Hypothalamus (tissue), 51 donors: ENCODE measurements at places on chromosomes 3 and 15.

GRCh38 chr3:151100076-151100475 lies 14.6 kb downstream of the MED12L start:
- no peak for DNase-seq

DNA sequence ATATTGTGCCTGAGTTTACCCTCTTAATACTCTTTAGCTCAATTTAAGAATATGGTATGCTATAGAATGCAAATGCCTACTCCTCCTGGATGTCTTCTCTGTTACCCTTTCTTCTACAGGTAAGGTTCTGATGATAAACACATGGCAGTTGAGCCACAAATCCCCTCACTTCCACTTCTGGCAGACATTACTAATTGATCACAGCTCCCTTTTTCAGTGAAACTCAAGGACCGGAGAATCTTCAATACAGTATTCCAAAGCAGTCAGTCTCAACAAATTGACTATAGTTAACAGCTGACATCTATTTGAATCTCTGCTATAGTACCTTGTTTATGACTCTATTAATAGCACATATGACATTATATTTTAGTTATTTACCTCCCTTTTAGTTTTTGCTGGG lies 232.1 kb upstream of the ADAMTS9 start:
- no peak for DNase-seq

DNA sequence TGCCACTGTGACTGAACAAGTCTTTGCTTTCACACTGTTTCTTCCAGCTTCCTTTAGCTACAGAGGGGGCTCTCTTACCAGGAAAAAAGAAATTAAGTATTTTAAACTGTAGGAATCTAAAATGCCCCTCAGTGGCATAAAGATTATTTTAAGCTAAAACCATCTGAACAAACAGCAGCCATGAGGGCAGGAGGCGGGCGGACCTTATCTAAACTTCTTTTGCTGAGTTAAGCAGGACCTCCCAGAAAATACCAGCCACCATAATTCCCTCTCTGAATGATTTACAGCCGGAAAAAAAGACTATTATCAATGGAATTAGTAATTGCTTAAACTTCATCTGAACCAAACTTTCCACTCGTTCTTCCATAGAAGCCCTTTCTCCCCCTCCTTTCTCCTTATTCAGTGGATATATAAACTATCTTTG lies 5.2 kb upstream of the TOPAZ1 start:
- DNase-seq = no peak

- DNase-seq = no peak
Measured at GRCh38 chr3:42300013-42300412, 34.0 kb upstream of the CCK start.

- DNase-seq = no peak
Measured at GRCh38 chr15:44427756-44428724, 611 bp downstream of the CTDSPL2 start.

DNA sequence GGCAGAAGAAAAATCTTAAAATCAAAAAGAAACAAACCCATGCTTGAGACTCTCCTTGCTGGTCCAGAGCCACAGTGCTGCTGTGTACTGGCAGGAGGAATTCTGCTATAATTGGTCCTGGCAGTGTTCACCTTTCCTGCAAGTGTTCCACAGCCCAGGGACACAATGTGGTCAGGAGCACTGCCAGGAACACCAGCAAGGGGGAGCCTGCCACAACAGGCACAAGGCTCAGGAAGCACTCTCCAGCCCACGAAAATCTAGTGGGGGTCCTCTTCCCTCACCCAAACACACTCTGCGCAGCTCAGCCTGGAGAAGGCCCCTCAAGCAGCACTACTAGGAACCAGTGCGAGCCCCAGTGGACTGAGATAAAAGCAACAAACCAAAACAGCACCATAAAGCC lies 92.9 kb downstream of the UBE3A start:
- no peak for DNase-seq

- DNase-seq = no peak
Measured at GRCh38 chr15:58396181-58396580, 35.6 kb upstream of the LIPC start.

DNA sequence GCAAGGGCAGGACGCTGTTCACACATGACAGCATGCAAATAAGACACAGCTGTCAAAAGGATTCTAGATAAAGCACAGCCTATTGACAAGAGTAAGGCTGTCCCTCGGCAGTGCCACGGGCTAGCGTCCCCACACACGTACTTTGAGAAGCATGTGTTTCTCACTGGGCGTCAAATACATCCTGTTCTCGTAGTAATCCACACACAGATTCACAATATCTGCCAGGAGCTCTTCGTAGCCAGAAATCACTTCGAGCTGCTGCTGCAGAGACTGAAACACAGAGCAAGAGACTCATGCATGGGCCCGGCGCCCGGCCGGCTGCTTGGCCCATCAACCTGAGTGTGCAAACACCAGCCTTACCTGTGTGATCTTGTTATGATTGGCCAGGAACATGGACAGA lies 41.1 kb downstream of the CYFIP1 start:
- DNase-seq = no peak

- DNase-seq = no peak
Measured at GRCh38 chr3:153762411-153763235, 358.6 kb upstream of the ARHGEF26 start.

GRCh38 chr3:44827196-44827595 lies 34.5 kb upstream of the TMEM42 start:
- DNase-seq = no peak

DNA sequence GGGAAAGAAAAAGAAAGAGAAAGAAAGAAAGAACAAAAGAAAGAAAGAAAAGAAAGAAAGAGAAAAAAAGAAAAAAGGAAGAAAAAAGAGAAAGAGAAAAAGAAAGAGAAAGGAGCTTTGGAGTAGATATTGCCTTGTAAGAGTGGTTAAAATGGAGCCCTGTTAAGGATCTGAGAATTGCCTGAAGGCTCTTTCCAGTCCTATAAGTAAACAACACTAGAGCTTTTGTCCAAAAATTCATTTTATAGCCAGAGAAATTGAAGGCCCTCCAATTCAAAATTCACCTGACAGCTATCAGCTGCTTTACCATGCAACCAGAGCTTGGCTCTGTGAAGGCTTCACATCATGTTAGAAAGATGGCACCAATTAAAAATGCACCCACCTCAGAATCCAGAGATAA lies 102.1 kb upstream of the FRMD4B start:
- no peak for DNase-seq

DNA sequence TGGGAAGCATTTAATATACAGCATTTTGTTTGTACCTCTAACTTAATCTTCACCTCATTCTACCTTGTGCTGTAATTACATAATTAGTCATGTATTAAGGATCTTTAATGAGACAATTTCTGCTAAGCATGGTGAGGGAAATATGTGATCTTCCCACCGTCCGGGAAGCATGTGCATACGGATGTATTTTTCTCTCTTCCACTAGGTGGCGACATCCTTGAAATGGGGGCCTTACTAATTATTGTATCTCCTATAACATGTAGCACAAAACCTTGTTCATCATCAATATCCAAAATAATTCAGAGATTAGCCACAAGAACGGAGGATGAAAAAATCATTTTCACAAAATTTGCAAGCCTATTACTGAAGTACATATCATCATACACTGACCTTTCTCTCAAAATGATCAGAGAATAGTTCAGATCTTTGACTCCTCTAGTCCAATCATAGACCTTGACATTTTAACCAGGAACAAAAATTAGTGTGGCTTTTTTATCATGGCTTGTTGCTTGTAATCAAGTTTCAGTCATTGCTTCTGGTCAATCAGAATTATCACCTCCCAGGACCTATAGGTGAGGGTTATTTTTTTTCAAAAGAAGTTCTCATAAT lies 148.9 kb upstream of the GBE1 start:
- no peak for DNase-seq

DNA sequence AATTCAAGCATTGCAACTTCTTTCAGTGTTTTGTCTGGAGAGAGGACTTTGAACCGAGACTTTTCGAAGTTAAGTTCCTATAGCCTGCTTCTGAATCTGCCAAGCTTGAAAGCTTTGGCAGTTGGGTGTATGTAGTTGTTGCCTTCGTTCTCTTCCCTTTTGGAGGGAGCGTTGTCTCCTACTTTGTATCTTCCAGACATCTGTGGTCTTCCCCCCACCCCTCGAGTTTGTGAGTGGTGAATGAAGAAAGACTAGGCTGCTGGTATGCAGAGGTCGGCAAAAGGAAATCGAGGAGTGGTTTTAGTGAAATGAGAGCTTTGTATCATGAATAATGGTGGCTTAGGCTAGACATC lies 1.3 kb downstream of the CTNNB1 start:
- no peak for DNase-seq

DNA sequence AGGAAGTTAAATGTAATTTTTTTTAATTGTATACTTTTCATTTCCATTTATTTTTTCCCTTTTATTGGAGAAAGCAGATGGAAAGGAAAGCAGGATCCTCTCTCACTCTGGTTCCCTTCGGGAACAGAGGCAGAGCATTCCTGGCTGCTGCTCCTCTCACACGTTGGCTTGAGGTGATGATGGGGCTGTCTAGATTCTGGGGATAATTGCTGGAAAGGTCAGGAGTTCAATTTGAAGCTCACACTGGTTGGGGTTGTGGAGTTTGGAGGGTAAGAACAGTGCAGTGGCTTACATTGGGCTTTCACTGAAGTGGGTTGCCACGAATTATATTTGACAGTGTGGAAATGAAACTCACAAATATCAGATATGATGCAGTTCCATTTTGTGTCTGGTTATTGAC lies 57.6 kb downstream of the RARB start:
- DNase-seq = no peak

GRCh38 chr15:75989045-75989444 lies 23.2 kb downstream of the NRG4 start:
- no peak for DNase-seq

GRCh38 chr3:125140818-125141595 lies 71.5 kb downstream of the SLC12A8 start:
- no peak for DNase-seq

GRCh38 chr3:164832216-164832615 lies 246.1 kb downstream of the SI start:
- no peak for DNase-seq

GRCh38 chr3:64303881-64304280 lies 78.6 kb upstream of the PRICKLE2 start:
- no peak for DNase-seq

DNA sequence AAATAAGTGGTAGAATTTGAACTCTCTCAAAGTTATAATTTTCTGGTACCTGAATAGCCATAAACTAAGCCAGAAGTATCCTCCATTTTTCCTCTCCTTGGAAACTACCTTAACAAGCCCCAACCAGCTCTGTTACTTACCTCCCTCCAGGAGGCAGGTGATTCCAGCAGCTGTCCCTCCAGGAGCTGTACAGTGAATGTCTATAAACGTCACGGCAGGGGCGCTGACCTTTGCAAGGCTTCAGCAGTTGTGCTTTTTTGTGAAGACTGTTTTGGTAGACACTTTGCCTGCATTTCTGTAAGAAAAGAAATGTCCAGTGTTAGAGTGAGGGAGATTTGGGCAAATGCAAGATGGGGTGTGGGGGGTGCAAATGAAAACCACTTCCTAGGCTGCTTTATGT lies 67.2 kb downstream of the LEO1 start:
- no peak for DNase-seq

DNA sequence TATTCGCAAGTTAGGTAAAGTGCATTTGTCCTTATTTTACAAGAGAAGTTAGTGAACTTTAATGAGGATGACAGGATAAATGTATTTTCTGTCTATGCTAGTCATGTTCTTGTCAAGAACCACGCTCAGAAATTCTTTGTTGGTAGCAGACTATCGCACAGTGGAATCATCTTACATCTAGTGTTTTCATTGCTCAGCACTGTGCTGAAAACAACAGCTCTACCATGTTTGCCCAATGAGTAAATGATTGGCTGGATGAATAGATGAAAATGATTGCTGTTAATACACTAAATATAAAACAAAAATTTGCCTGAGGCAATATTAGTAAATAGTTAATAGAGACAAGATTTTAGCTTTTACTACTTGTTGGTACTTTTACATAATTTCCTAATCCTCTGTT lies 265.3 kb upstream of the GOLIM4 start:
- DNase-seq = no peak

DNA sequence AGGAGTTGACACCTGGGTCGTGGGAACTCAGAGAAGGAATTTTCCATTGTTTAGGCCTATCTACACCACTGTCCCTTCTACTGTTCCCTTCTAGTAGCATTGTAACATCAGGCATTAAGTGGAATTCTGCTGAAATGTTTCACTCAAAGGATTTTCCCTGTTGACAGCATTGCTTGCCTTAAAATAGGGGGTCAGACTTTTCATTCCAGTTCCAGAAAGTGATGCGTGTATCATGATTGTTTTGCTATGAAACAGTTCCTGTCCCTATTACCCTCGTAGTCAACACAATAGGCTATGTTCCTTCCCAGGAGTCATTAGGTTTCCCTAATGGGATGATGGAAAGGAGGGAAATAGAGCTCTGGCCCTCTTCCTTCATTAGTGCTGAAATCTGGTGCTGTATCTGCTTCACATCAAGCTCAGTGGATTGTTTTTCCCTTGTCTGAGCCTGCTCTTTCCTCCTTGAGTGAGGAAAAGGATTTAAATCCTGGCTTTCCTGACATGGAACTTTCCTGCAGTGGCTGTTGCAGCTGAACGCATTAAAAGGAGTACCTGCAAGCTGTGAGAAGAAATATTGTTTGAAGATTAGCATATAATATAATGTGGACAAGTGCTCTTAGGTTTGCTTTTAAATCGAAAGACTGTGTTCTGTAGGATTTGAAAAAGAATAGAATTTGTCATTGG lies 195.9 kb downstream of the KLHL25 start:
- DNase-seq = no peak

DNA sequence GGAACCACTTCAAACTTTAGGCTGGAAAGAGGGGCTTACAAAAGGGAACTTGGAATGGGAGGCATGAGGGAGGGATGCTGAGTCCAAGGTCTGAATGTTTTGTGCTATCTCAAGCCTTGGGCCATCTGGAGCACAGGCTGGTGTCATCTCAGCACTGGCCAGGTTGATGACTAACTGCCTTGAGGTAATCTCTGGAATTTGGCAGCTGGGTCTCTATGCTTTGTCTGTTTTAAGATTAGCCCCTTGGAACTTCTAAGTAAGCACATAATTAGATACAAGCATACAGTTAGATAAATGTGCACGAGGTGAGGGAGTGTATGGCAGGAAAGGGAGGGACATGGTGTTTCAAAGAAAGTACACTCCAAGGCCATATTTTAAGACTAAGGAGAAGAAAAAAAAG lies 252.4 kb upstream of the CCDC54 start:
- no peak for DNase-seq

DNA sequence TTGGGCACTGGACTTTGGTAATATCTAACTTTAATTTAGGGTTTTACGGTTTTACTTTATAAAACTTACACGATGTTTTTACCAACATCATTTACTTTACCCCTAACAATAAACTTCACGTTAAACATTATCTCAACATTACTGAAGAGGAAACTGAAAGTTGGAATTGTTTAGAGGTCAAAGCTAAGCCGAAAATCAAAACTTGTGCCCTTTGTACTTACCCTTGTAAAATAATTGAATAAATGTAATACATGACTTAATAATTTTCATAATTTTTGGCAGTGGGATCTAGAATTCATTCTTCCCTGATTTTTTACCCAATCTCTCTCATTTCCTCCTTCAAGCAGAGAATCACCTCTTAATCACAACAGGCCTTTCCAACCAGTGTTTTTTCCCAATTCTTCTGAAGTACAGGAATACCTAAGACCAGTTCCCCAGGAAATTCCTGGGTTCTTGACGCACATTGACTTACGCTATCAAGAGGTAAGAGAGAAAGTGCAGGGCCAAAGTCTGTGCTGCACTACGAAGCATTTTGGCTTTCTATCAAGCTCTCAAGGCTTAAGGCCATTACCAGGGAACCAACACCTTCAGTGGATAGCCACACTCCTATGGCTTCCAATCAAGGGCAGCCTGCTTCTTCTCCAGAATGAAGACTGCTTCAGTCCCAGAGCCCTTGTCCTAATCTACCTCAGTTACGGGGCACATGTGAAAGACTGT lies 11.9 kb upstream of the SEMA6D start:
- DNase-seq = no peak
